ENCODE measurements at places on chromosomes 11 and 22. TPM values are rescaled to one million over a fixed set of nuclear protein-coding genes. Genes with fewer than 3 reads are reported as not detected.

DNA sequence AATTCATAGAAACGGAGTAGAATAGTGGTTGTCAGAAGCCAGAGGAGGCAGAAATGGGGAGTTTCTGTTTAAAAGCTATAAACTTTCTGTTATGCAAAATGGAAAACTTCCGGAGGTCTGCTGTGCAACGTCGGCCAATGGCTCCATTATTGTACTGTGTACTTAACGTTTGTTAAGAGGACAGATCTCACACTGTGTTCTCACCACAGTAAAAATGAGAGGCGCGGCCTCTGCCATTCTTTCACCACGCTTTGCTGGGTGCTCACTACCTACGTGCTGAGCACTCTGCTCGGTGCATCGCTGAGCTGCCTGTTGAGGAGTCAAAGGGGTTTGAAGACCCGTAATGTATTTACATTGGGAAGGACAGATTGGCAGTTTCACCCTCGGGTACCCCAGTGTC, 218.8 kb upstream of the B3GAT1 start:
- DNase-seq = no peak

DNA sequence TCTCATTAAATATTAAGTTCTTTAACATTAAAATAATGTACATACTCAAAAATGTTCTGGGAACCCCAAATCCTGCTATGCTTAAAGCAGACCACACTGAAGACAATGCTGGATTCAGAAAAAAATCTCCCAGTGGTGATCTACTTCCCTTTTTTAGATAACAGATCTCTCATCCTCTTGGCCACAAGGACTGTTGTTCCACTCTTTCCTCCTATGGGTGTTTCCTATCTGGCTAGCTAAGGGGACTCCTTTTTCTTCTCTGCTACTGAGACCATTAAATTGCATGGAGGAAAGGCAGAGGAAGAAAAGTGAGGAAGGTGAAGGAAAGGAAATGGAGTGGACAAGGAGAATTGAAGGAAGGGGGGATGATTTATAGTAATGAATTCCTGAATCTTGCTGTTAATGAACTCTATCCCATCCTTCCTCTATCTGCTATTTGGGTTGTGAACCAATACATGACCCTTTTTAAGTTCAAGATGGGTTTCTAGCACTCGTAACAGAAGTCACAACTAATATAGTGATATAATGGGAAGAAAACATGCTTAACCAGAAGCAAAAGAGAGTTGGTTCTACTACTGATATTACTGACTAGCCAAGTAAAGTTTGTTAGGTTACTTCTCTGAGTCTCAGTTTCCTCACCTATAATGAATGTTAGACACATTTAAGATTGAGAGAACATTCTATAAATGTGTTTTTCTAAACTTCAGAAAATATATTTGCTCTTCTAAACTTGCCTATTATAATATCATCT, 53.2 kb downstream of the PIK3C2A start:
- no peak for DNase-seq

DNA sequence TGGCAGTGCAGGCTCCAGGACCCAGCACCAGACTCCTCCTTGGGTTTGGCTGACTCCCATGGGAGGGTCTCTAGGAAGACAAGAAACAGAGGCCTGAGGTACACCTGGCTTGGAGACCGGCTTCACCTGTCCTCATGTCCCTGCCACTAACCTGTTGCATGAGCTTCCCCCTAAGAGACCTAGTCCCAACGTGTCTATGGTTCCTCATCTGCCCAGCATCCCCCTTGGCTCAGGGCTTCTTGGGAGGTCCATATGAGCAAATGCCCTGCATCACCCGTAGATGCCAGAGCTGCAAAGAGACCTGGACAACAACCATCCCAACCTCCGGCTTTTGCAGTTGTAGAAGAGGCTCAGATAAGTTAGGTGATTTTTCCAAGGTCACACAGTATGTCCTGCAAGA, 123.5 kb downstream of the BUD13 start:
- no peak for DNase-seq

- no peak for DNase-seq
Observed at GRCh38 chr11:77871855-77872254, 50.9 kb downstream of the AAMDC start.

- no peak for DNase-seq
Observed at GRCh38 chr22:19343470-19343869, 52.0 kb upstream of the CLTCL1 start.

- no peak for DNase-seq
Observed at GRCh38 chr22:50058906-50059880, 1.1 kb upstream of the TTLL8 start.

- peak; percentile 72 for DNase-seq
Observed at GRCh38 chr11:19670030-19670791, 42.4 kb upstream of the NAV2 start.

- no peak for DNase-seq
Observed at GRCh38 chr11:73298233-73298632, 9.8 kb upstream of the ARHGEF17 start.

DNA sequence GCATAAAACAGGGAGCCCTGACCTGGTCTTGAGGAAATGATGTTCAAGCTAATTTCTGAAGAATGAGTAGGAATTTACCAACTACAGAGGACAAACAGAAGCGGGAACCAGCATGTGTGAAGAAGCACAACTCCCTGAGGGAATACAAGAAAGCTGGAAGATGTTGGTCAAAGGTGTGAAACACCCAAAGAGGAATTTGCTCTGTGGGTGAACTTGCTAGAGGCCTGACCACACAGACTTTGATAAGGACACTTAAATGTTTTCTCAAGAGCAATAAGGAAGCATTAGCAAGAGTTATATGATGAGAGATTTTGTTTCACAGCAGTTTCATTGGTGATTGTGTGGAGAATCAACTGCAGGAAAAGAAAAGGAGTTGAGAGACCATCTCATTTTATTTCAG, 17.6 kb downstream of the SLC5A12 start:
- DNase-seq = no peak

GRCh38 chr11:98771791-98772190, 249.0 kb upstream of the CNTN5 start:
- no peak for DNase-seq

DNA sequence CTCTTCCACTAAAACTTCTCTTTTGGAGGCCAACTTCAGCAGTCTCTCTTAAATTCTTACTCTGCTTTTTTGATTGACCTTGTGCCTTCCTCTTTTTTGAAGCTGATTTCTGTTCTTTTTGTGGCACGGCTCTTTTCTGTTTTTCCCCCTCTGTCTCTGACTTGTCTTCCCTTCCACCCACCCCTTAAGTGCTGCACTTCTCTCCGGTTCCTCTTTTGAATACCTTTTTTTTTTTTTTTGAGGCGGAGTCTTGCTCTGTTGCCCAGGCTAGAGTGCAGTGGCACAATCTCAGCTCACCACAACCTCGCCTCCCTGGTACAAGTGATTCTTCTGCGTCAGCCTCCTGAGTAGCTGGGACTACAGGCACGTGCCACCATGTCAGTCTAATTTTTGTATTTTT, 211.9 kb downstream of the BLID start:
- DNase-seq = no peak

DNA sequence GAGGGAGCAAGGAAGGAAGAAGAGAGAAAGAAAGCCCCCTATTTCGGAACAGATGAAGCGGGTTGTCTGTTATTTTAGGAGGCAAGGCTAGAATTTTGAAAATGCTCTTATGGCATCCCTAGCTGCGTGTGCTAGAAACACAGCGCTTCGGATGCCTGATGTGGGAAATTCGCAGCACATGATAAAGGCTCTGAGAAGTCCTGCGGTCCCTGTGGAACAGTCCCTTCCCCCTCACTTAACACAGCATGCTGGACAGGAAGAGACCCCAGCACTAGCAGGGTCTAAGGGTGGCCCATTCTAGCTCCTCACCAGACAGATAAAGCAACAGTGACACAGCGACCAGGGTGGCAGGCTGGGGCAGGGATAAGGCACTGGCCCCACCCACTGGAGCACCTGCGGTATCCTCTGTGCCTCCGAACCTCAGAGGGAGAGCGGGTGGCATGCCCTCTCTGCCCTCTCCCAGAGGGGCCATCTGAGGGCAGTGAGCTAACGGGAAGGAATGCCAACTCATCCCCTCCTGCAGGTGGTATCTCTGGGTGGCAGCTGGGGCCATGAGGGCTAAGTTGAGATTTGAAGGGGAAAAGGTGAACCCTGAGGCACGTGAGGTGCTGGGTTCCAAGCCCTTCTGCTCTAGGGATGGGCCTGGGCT, 75.7 kb downstream of the SCUBE1 start:
- DNase-seq = no peak

DNA sequence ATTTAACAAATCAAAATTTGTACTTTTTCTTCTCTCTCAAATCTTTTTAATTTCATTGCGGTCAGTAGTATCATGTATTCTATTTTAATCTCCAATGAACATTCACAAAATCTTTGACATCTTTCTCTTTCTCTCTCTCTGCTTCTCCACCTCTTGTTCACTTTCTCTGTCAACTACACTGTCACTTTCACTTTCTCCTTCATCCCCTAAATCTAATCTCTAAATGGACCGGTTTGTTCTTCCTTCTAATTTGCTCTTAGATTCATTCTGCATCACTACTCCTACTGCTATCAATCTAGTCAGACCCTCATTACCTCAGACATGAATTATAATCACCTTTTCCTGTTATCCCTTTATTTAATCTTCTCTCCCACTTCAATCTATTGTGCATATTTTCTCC, 18.6 kb downstream of the CCDC73 start:
- DNase-seq = no peak

DNA sequence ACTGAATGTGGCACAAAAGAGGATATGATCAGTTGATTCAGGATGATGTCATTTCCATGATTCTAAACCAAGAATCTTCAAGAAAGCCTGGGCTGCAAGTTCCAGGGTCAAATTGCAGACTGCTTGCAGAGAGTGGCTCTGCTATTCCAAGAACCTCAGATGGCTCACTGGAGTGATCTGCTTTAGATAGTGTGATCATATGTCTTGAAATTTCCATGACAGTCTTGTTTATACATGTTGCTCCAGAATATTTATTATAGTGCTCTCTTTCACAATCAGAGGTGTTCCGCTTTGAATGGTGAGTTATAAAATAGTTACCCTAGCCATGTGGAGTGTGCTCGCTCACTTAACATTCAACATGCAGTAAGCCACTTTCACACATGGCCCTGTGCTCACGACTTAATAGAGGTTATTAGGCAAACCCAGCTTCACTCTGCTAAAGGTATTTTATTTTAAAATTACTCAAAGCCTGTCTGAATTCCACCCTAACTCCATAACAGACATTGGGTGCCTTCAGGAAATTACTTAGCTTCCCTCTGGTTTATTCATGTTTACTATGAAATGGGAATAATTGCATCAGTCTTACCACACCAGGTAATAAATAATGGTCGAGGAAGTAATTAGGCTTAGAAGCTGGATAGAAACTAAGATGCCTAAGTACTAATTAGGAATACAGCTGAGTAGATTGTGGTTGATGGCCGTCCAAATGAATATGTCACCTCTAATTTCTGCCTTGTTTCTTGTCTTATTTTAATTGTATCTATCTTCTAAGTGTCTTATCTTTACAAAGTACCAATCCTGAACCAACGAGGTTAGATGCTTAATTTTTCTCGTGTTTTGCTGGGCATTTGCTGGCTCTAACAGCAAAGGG, 187.9 kb downstream of the ETS1 start:
- no peak for DNase-seq

DNA sequence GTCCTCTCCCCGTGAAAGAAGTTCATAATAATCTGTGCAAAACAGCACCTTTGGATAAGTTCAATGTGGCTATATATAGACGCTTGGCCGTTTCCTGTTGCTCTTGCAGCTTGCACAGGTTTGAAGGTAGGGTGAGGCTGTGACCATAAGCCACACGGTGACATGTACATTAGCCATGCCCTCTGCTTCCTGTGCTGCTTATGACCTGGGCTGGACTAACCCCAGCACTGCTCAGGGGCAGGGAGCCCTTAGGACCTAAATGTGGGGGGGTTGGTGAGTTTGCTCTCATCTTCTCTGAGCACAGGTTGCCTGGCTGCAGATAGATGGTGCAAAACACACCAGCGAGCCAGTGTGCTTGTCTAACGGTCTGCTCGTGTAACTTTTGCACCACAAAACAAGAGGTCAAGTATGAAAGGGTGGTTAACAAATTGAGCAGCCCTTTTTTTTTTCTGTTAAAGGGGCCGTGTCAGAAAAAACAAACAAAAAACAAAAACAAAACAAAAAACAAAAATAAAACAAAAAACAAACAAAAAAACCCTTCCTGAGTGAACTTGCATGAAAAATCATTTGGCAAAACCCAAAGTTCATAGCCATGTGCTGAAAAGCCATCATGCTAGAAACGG, 37.3 kb downstream of the FLI1 start:
- no peak for DNase-seq

GRCh38 chr11:69157156-69157821, 1.6 kb downstream of the SMIM38 start:
- no peak for DNase-seq

DNA sequence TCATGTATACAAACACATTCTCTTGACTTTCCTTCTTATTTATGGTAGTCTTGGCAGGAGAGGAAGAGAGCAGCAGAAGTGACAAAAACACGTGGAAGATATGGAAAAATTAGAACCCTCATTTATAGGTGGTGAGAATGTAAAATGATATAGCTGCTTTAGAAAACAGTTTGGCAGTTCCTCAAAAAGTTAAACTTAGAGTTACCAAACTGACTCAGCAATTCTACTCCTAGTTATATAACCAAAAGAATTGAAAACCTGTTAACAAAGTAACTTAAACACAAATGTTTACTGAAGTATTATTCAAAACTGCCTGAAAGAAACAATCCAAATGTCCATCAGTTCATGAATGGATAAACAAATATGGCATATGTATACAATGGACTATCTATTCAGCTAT, 16.8 kb downstream of the NUCB2 start:
- DNase-seq = no peak

- no peak for DNase-seq
Observed at GRCh38 chr11:94876222-94876621, 97.1 kb downstream of the CWC15 start.

DNA sequence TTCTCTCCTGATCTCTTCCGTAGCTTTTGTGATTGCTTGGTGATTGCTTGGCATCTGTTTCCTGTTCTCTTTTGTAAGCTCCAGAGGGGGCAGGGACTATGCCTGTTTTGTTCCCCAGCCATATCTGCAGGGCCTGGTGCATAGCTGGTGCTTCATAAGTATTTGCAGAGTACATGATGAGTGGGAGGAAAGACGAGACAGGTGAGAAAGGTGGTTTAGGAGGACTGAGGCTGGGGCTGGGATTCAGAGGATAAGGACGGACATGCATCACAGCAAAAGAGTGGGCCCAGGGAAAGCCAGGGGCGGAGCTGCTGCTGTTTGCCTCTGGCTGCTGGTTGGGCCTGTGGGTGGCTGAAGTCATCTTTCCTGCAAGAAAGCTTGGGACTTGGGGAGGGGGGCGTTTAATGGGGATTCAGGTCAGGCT, 62.4 kb downstream of the DSCAML1 start:
- DNase-seq = no peak

- DNase-seq = no peak
Observed at GRCh38 chr11:64498136-64498535, 92.9 kb upstream of the SLC22A12 start.

- DNase-seq = no peak
Observed at GRCh38 chr11:78244080-78244479, 55.4 kb downstream of the USP35 start.

RAG1 gene
- 0.41 TPM for total RNA-seq

OR8G5 gene
- total RNA-seq = not detected

MMP27 gene
- total RNA-seq = not detected

POLD3 gene
- 32.2 TPM for total RNA-seq

OR52N4 gene
- not detected for total RNA-seq

CYP2D6 gene
- not detected for total RNA-seq

TAF10 gene
- total RNA-seq = 35.0 TPM

ATG2A gene
- 11.1 TPM for total RNA-seq

PAX6 gene
- total RNA-seq = 4.7 TPM

VSIG10L2 gene
- not detected for total RNA-seq

CARD10 gene
- total RNA-seq = 58.6 TPM

TRIM66 gene
- 2.9 TPM for total RNA-seq
